ENCODE measurements at places on chromosomes 6 and 20. TPM values are rescaled to one million over a fixed set of nuclear protein-coding genes. Genes with fewer than 3 reads are reported as not detected.

The DUSP15 gene
- not detected for polyA plus RNA-seq

The OOEP gene
- not detected for polyA plus RNA-seq

The PREX1 gene
- polyA plus RNA-seq, result 0.75 TPM

The PET117 gene
- polyA plus RNA-seq, result 6.0 TPM

The CHRNA4 gene
- not detected for polyA plus RNA-seq

The TMEM74B gene
- 0.04 TPM for polyA plus RNA-seq

The HLA-C gene
- 776 TPM for polyA plus RNA-seq

Measured in BJ (cell line).